IPS-NIHi11 (cell line): ENCODE measurements at places on chromosomes 12 and 14.
A peak's percentile ranks its signal among the peaks of the same experiment; 100 is the strongest.

DNA sequence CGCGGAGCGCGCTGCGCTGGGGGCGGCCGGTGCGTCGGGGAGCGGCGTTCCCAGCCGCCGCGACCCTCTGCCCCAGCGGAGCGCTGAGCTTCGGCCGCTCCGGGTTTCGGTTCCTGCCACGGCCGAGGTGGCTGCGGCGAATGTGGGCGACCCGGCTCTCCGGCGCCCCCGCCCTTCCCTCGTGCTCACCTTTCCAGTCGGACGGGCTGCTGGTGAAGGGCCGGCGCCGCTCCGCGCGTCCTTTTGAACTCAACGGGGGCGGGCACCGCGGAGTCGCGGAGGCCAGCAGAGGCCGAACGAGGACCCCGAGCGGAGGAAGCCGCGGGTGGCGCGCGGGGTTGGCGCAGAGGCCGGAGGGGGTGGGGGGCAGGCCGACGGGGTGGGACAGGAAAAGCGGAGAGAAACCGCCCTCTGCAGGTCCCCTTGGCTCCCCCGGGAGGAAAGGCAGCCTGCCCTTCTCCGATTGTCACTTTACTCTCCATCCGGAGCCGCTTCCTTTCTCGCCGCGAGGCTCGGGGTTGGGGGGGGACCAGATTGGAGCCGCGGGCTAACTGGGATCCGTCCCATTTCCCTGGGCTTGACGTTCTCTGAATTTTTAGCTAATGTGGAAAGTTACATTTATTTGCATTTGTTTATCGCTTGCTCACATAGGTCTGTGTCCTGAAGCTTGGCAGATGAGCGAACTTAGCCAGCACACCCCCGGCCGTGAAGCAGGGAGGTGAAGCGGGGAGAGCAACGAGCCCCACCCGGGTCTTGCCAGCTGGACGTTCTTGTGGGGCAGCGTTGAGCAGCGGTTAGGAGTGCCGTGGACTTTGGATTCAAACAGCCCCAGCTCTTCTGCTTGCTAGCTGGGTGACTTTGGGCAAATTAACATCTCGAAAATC, at the start of gene SMAGP:
SMAGP (minus strand) TSS at position 349 of the 884 bp plus-strand sequence. CDS start 1,137 bp downstream, outside the sequence.
- DNase-seq = peak; percentile 89

DNA sequence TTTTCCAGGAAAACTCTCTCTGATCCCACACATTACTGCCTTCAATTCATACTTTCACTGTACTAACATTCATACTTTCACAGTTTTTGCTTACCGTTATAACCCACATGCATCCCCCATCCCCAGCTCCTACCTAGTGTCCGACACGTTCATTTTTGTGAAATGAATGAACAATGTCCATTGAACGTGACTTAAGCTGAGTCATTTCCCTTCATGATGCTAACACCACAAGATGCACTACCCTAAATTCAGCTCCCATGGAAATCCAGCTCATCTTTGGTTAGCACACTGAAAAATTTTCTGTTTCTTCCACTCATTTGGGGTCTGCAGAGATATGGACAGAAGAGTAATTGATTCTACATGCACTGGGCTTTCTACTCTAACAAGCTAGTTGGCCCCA, 84.7 kb downstream of the GALNT4 start:
- DNase-seq = no peak

DNA sequence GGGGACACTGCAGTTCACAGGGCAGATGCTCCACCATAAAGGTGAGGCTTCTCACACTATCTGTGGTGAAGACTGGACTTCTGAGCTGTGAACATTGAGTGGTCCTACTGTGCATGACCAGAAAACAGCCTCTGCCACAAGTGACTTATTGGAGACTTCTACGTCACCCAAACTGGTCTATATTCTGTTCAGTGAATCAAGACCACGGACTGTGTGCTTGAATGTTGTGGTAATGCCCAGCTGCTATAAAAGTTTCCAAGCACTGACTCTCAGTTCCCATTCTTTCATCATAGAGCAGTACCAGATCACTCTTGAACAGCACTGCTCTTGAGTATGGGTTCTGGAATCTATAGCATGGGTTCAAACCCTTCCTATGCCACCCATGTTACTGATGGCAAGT, 4.8 kb upstream of the PLEK2 start:
- DNase-seq = no peak

GRCh38 chr12:85564786-85565185, 271.4 kb downstream of the RASSF9 start:
- no peak for DNase-seq

- no peak for DNase-seq
Measured at GRCh38 chr14:74548881-74549280, 55.3 kb downstream of the ISCA2 start.

- DNase-seq = no peak
Measured at GRCh38 chr12:34598352-34598827, 576.1 kb downstream of the ALG10 start.

DNA sequence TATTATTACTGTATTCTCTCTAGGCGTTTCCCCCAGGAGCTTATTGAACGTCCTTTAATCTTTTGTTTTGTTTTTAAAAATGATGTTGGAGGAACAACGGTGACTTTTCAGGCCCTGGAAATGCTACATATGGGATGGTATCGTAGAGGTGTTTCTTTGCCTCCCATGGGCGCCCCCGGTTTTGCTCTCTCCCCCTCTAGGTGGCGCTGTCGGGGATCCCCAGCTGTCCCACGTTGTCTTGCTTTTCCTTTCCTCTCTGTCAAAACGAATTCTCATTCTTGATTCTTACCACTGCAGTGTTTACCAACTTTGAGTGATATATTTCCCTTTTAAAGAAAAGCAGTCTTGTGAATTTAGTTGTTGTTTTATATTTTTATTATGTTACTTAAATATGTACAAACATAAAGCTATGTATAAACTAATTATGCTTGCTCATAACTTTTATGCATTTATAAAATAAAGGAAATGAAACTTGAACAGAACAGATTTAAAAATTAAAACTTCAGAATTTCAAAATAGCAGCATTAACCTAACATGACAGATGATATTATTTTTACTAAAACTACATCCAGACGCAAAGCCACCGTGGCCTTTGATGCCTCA, 171.9 kb downstream of the RGS6 start:
- DNase-seq = peak; percentile 77

DNA sequence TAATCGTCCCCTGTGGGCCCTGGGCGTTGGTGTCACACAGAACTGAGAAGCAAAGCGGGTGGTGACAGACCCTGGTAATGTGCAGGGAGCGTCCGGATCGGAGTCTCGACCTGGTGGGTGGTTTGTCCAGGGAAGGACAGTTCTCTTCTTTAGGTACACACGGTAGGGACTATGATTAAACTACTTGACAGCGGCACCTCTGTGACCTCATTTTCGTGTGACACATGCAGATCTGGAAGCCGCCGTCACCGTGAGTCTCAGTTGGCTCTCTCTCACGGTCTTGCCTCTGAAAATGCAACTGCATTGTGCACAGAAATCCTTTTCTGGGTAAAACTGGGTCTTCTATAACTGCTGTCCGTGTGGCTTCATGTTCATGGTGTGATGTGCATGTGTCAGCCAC, 32.1 kb downstream of the XRCC3 start:
- DNase-seq = no peak

DNA sequence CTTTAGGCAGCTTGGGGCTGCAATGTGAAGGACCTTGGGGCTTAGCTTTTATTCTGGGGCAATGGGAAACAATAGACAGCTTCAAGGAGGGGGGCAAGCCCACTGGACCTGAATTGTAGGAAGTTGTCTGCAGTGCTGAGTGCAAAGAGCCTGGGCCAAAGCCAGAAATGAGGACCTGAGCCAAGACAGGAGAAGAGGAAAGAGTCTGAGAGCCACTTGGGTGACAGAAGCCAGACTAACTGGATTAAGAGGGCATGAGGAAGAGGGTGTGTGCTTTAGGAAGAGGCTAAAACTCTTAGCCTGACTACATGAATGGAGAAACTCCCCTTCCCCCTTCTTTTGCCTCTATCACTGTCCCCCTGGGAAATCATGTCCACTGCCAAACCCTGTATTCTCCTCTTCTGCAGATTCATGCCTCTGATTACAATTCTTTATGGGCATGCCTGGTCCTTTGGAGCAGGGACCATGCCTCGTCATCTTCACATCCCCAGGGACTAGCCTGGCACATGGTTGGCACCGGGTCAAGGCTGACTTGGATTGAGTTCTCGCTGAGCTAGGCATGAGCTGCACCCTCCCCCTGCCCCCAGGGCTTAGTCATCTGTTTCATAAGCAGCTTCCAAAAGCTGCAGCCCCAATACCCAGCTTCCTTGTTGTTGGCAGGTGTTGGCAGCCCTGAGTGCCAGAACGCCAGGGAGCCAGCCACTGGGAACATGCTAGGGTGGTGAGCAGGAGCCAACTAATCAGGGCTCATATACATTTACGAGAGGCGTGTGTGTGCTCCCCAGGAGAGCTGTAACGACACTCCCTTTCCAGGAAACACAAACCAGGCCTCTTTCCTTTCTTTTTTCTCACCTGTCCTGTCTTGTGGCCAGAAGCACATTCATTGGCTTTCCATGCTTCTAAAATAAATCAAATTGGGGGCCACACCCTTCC, 27.7 kb upstream of the JDP2 start:
- DNase-seq = peak; percentile 65

DNA sequence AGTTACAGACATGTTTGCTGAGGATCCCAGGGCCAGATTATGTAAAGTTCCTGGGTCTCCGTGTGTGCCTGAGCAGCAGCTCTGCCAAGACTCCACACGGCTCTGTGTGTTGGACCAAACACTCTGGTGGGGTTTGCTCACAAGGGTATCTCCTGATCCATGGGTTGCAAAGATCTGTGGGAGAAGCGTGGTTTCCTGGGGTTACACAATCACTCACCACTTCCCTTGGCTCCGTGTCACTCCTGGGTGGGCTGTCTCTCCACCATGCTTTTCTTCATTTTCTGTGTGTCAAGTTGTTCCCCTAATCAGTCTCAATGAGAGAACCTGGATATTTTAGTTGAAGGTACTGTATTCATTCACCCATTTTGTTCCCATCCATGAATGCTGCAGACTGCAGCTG, 1088.8 kb downstream of the FSCB start:
- DNase-seq = no peak
